Activated gamma-delta T cell treated with anti-CD3 and anti-CD28 coated beads, Interleukin-2, amount 50 U/mL, for 16 hours (primary cell): ENCODE measurements at places on chromosomes 13 and 19.

GRCh38 chr13:45016792-45017425 lies 27.6 kb downstream of the GPALPP1 start:
- DNase-seq = no peak

DNA sequence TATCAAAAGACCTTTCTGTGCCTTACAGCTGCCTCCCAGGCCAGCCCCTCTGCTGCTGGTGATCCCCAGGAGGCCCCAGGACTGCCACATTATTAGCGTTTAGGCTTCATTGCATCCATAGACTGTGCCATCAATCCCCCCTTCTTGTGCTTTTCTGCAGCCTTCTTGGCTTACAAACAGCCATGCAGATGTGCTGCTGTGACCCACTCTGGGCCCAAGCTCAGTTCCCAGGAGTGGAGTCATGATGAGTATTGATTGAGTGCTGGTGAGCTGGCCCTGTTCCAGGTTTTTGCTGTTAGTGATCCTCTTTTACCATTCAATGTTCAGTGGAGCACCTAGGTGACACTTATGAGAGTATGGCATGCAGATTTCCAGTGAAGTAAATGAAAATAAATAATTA lies 59.9 kb upstream of the SLAIN1 start:
- DNase-seq = no peak

- DNase-seq = no peak
These were observed 47.9 kb downstream of the RUBCNL start for GRCh38 chr13:46339035-46339666.

- peak; percentile 67 for DNase-seq
These were observed at the start of gene ZNF790 for GRCh38 chr19:36837906-36838783. Gene ZNF790, minus strand, starts transcription at chr19:36838387. Its CDS starts 12,768 bp downstream, at chr19:36825619.
